ENCODE measurements at places on chromosomes 6 and 20.

DNA sequence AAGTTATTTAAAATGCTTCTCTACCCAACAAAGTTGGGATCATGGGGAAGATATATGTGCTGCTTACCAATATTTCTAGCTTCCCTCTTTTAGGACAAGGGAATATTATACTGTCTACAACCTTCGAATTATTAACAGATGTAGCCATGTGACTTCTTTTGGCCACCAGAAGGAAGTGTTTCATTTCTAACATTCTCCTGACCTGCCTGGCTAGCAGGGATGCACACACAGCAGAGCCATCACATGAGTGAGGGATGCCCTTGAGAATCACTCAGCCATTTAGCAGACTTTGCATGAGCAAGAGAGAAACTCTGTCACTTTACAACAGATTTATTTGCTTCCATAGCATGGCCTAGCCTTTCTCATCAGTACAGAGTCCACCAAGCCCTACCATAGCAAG, 230.7 kb upstream of the MARCKS start:
- DNase-seq: no peak

GRCh38 chr6:87741001-87741650, 39.1 kb upstream of the AKIRIN2 start:
- DNase-seq: no peak

- DNase-seq: no peak
Observed at GRCh38 chr20:52172392-52173047, 19.1 kb downstream of the ZFP64 start.

DNA sequence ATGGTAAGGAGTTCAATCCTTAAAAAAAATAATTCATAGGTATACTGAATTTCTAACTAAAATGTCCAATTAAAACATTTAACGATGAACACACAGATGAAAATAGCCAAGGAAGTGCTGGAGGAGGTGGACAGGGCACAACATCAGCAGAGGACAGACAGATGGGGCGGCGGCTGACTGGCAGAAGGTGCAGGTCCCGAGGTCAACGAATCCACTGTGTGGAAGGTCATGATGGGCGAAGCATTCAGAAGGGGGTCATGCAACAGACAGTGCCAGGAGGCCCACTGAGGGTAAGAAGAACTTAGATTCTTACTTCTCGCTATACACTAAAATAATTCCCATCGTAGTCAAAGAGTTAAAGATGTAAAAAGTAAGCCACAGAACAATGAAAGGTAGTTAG, 34.2 kb upstream of the FRMD1 start:
- no peak for DNase-seq

GRCh38 chr6:95169775-95170174, 407.6 kb upstream of the MANEA start:
- DNase-seq: no peak

DNA sequence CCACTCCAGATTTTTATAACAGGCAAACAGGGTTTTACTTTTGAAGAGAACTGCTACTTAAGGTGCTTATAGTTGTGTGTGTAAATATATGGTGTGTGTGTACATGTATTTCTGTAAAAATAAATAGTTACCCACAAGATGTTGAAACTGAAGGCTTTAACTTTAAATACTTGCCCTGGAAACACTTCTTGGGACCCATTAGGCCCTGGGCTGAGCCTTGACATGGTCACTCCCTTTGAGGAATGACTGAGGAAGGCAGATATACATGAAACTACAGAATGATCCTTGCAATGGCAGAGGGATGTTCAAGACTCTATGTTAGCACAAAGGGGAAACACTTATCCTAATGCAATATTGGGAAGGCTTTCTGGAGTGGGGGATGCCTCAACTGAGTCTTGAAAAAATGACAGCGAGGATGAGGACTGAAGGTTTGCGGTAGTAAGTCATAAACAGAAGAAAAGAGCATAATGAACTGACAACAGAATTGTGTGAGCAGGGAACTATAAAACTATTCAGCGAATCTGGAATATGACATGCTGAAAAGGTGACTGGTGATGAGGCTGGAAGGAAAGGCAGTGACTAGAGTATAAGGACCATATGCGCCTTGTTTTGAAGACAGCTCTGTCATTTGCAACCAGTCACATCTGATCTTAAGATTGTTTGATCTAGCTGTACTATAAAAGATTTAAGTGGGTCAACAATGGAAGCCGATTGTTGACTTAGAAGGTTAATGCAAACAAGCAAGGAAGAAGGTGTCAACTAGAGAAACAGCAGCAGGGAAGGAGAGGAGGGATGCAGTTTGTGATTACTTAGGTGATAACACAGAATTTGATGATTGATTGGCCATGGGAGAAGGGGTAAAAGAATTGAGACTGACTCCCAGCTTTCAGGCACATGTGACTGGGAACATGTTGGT, 64.4 kb upstream of the COL21A1 start:
- DNase-seq: no peak

All from activated naive CD8-positive, alpha-beta T cell treated with anti-CD3 and anti-CD28 coated beads, Interleukin-2, amount 50 U/mL, for 16 hours (primary cell).